ENCODE measurements at places on chromosomes 4 and X. TPM values are rescaled to one million over a fixed set of nuclear protein-coding genes. Genes with fewer than 3 reads are reported as not detected.

ARX gene
- total RNA-seq: 0.10 TPM

CT45A1 gene
- total RNA-seq: not detected

CTAG1B gene
- not detected for total RNA-seq

TCEAL7 gene
- 44.0 TPM for total RNA-seq

LRCH2 gene
- total RNA-seq: 4.7 TPM

CACNA1F gene
- total RNA-seq: 0.10 TPM

CDX4 gene
- total RNA-seq: not detected

MYOZ2 gene
- 21.2 TPM for total RNA-seq

CD38 gene
- total RNA-seq: 0.39 TPM

CT45A5 gene
- not detected for total RNA-seq

SMR3B gene
- not detected for total RNA-seq

ITGB1BP2 gene
- 10.9 TPM for total RNA-seq

PPARGC1A gene
- total RNA-seq: 10.6 TPM

TMEM192 gene
- total RNA-seq: 4.2 TPM

PNMA6A gene
- total RNA-seq: 2.8 TPM

POLN gene
- total RNA-seq: 4.2 TPM

PRKG2 gene
- 15.0 TPM for total RNA-seq

SHISA3 gene
- 2.3 TPM for total RNA-seq

ERAS gene
- not detected for total RNA-seq

DDX60 gene
- total RNA-seq: 15.0 TPM

CSAG3 gene
- not detected for total RNA-seq

Measured in skin of body (tissue), 3 donors.